ENCODE measurements at places on chromosomes 5 and 9. TPM values are rescaled to one million over a fixed set of nuclear protein-coding genes. Genes with fewer than 3 reads are reported as not detected.

DNA sequence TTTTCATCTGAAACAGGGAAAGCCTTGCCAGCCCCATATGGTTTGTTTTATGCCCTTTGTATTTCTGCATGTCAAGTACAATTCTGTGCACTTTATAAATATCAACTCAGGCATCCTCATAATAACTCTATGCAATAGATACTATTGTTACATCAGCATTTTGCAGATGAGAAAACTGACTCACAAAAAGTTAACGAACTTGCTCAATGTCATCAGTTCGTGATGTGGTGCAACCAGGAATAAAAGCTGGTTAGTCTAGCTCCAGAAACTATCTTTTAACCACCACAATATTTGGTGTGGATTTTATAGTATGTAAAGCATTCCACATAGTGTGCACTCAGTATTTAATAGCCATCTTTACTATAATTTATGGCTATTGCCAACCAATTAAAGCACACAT lies 134.9 kb downstream of the MRPS30 start:
- no peak overlapping the region for H3K4me3 ChIP-seq
- no peak for DNase-seq
- no peaks in the 10 kb centered on the region for H3K4me1 ChIP-seq
- peaks cover 3% of the 10 kb centered on the region for H3K36me3 ChIP-seq
- no peak overlapping the region for H3K27ac ChIP-seq

DNA sequence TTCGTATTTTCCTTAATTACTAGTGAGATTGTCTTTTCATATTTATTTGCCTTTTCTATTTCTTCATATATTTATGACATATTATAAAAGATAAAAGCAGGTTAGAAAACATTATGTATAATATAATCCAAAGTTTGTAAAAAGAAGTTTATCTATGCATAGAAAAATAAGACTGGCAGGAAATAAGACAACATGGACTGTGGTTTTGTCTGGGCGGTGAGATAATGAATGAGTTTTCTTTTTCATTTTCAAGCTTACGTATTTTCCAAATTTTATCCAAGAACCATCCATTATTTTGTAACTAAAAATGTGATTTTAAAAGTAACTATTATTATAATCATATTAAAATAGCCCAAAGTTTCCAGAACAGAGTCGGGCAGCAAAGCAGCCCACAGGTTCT lies 109.8 kb upstream of the MVB12B start:
- peaks cover 19% of the 10 kb centered on the region for H3K27me3 ChIP-seq
- DNase-seq, result no peak
- peaks cover 5% of the 10 kb centered on the region for H3K4me1 ChIP-seq
- H3K36me3 ChIP-seq, result no peaks in the 10 kb centered on the region
- H3K4me3 ChIP-seq, result no peak overlapping the region

GRCh38 chr5:133129289-133129688 lies 77.5 kb downstream of the HSPA4 start:
- DNase-seq, result no peak
- H3K27me3 ChIP-seq, result peaks cover 18% of the 10 kb centered on the region
- no peak overlapping the region for H3K27ac ChIP-seq
- H3K4me3 ChIP-seq, result no peak overlapping the region
- no peaks in the 10 kb centered on the region for H3K36me3 ChIP-seq
- no peaks in the 10 kb centered on the region for H3K4me1 ChIP-seq

DNA sequence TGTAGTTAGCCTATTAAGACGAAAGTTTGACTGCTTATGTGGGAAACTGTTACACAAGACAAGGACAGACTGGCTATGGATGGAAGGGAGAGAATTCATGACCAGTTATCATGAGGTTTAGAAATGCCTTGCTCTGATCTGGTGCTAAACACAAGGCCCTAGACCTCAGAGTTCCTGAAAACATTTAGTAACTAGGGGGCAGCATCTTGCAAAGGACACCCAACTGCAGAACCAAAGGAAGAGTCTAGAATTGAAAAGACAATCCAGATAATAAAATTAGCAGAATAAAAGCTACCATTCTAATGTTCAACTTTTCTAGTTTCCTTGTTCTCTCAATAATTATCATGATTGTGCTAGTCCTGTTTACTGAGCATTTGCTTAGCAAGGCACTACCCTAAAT lies 130.5 kb upstream of the GPR151 start:
- H3K27ac ChIP-seq, result no peak overlapping the region
- no peak overlapping the region for H3K4me3 ChIP-seq
- no peaks in the 10 kb centered on the region for H3K27me3 ChIP-seq
- H3K4me1 ChIP-seq, result no peaks in the 10 kb centered on the region

- H3K27me3 ChIP-seq, result no peaks in the 10 kb centered on the region
- peak overlapping the region; percentile 99 for H3K27ac ChIP-seq
- peaks cover 31% of the 10 kb centered on the region for H3K4me1 ChIP-seq
- H3K36me3 ChIP-seq, result peaks cover 76% of the 10 kb centered on the region
- peak overlapping the region; percentile 99 for H3K4me3 ChIP-seq
- no peak for DNase-seq
Measured at GRCh38 chr9:101397746-101398067, 711 bp downstream of the MRPL50 start.

DNA sequence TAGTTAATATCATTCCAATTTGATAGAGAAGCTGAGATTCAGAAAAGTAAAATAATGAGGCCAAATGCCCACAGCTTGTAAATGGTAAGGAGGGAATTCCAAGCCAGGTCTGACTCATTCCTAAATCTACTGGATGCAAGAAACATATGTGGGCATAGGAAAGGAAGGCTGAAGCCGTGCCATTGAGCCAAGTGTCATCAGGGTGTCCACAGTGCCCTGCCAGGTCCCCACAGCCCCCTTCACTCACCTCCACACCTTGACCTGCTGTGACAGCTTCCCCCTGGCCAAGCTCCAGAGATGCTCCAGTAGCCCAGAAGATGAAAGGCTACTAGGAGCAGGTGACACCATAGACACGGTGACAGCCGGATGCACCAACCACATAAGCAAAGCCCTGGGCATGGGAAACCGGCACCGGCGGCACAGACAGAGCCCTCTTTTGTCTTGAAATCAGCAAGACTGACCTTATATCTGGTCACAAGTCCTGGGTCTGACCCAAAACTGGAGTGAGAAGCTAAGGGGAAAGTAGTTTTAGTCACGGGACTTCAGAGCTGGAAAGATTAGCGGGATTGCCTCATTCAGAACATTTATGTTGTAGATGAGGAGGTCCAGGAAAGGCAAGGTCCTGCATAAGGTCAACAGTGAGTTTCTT lies 20.1 kb upstream of the FAT2 start:
- H3K27ac ChIP-seq, result no peak overlapping the region
- H3K36me3 ChIP-seq, result no peaks in the 10 kb centered on the region
- H3K4me3 ChIP-seq, result no peak overlapping the region

GRCh38 chr5:123450114-123450513 lies 26.9 kb upstream of the CEP120 start:
- no peaks in the 10 kb centered on the region for H3K36me3 ChIP-seq
- peaks cover 5% of the 10 kb centered on the region for H3K27me3 ChIP-seq
- peaks cover 32% of the 10 kb centered on the region for H3K4me1 ChIP-seq
- no peak overlapping the region for H3K27ac ChIP-seq

Gene MRRF
- 51.4 TPM for total RNA-seq

Gene CFAP90
- total RNA-seq, result 5.3 TPM

Gene ADRB2
- total RNA-seq, result 0.81 TPM

DNA sequence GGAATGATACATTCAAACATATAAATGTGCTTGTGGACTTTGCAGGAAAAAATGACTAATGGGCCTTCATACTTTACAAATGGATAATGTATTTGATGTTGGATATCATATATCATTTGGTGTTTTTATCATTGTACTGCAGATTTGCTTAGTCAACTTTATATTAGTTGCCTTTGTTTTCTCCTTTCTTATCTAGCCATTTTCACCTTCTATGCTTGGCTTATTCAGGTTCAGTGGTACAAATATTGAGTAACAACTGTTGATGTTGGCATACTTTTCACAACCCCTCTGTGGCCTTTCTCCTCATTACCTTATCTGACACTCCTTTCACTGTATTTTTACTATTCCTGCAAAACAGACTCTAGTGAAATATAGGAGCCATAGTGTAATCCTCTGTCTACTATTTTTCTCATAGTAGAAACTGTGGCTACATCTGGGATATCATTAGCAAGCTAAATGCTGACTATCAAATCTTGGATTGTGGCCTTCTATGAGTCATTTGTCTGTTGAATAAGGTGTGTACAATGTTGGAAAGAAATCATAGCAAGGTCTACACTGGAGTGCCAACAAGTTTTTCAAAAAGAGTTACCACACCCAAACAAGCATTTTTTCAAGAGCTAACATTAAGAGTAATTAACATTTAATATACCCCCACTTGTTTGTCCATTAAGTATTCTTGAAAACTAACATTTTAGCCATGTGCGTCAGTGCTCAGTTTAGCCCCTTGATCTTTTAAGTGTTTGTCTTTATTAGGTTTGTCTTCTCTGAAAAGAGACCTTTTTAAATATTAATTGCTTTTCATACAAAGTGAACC lies 330.1 kb downstream of the ADGRV1 start:
- H3K4me1 ChIP-seq, result peaks cover 3% of the 10 kb centered on the region
- DNase-seq, result no peak
- peak overlapping the region; percentile 74 for H3K27ac ChIP-seq
- H3K36me3 ChIP-seq, result no peaks in the 10 kb centered on the region
- no peak overlapping the region for H3K4me3 ChIP-seq
